Uterus (tissue), 4 donors: ENCODE measurements at places on chromosomes 4 and X.

DNA sequence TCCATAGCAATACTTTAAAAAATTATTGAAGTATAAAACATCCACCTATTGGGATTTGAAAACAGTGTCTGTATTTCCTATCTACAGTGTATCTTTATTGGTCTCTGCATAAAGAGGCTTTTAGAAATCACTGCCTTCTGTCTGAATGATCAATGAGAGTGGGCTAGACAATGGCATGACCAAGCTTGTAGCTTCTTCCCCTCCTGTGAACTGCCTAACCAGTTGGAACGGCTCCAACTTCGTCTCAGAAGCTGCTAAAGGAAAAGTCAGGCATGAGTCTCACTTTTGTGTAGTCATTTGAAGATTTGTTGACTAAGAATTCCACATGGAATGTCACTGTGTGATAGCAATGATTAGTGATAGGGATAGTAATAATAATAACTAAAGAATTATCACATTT is 64.2 kb downstream of the INTS12 start:
- DNase-seq, result no peak
- H3K27ac ChIP-seq, result no peak overlapping the region
- no peaks in the 10 kb centered on the region for H3K27me3 ChIP-seq
- no peaks in the 10 kb centered on the region for H3K4me1 ChIP-seq
- no peak overlapping the region for H3K4me3 ChIP-seq

DNA sequence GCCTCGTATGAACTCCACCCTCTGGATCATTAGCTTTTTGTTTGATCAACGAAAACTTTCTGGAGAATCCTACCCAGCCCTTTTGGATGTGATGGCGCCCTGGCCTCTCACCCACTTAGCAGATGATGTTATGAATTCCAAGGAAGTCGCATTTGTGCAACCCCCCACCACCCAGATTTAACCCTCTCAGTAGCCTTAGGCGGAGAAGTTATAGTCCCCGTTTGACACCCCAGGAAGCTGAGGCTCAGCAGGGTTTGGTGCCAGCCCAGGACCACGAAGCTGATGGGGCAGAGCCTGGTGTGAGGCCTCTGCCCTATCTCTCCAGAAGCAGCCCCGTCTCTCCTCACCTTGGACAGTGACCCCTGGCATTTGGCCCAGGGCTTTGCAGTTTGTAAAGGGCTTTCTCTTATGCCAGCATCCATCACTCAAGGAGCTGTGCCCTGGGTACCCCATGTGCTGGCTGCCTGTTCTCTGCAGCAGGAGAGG is 1.0 kb downstream of the WFS1 start:
- H3K4me1 ChIP-seq, result peaks cover 22% of the 10 kb centered on the region
- H3K36me3 ChIP-seq, result no peaks in the 10 kb centered on the region
- H3K4me3 ChIP-seq, result peak overlapping the region; percentile 88
- H3K27me3 ChIP-seq, result no peaks in the 10 kb centered on the region
- DNase-seq, result no peak

- no peak within 1 kb of the TSS for H3K27ac ChIP-seq
- H3K4me1 ChIP-seq, result no peaks in the 10 kb centered on the region
- no peaks in the 10 kb centered on the region for H3K27me3 ChIP-seq
- no peak for DNase-seq
Observed at GRCh38 chrX:152733261-152733975, at the start of the genes CSAG1 and MAGEA12. TSS of gene CSAG1 (minus strand) at chrX:152733721. CDS start at chrX:152732460, 1,261 bp downstream. TSS of gene MAGEA12 (plus strand) at chrX:152733757. CDS start at chrX:152736162, 2,405 bp downstream.

- H3K27ac ChIP-seq, result no peak overlapping the region
- H3K4me3 ChIP-seq, result no peak overlapping the region
- H3K36me3 ChIP-seq, result no peaks in the 10 kb centered on the region
- H3K27me3 ChIP-seq, result no peaks in the 10 kb centered on the region
Observed at GRCh38 chrX:19549838-19550237, 34.5 kb upstream of the MAP3K15 start.

DNA sequence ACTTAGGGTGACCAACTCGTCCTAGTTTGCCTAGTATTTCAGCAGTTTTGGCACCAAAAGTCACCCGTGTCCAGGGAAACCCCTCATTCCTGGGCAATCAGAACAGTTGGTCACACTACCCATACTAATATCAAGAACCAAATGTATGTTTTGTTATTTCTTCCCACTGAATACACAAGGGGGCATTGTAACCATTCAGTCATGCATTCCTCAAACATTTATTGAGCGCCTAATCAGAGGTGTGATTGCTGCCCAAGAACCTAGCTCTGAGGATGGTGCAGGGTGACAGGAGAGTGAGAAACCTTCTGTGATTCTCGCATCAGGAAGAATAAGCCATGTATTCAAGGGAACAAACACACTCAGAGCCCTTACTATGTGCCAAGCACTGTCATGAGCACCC is 69.8 kb upstream of the RAI2 start:
- no peak overlapping the region for H3K27ac ChIP-seq
- no peak for DNase-seq
- no peaks in the 10 kb centered on the region for H3K27me3 ChIP-seq
- no peaks in the 10 kb centered on the region for H3K4me1 ChIP-seq
- H3K36me3 ChIP-seq, result no peaks in the 10 kb centered on the region
